ENCODE measurements at places on chromosomes 5 and 9. TPM values are rescaled to one million over a fixed set of nuclear protein-coding genes. Genes with fewer than 3 reads are reported as not detected.

DNA sequence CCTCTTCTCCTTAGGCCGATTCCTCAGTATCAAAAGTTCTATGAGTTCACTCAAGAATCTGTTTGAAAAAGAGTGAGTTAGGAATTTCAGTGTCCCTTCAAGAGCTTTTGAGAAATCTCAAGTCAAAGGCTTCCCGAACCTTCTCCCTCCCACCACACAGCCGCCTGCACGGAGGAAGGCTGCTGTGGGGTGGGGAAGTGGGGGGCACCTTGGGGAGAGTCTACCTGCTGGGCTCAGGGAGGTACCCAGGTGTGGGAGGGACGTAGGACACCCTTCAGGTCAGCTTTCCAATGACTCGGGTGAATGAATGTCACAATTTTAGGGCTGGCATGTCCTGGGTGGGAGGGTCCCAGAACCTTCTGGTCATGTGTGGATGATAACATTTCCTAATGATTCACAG lies 17.5 kb downstream of the CXCL14 start:
- DNase-seq: no peak

GRCh38 chr5:167578977-167579692 lies 712.3 kb upstream of the WWC1 start:
- no peak for DNase-seq

DNA sequence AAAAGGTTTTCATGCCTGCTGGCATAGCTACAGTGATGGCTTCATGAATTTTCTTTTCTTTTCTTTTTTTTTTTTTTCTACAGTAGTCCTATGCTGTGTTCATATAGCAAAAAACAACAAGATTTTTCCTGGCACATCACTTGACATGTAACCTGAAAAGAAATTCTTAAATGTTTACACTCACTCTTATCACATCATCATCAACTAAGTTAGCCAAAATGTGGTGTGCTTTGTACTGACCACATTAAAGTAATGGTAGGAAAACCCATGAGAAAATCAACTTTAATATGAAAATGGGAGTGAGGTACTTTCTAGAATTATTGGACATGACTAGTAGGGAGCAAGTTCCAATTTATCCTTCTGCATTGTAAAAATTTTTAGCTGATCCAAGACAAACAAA lies 146.7 kb downstream of the SSBP2 start:
- no peak for DNase-seq

TMEM252 gene
- total RNA-seq: not detected

LCN6 gene
- 4.5 TPM for total RNA-seq

- no peak for DNase-seq
Measured at GRCh38 chr9:12798066-12798770, 23.4 kb downstream of the LURAP1L start.

GRCh38 chr9:12464400-12464799 lies 228.8 kb upstream of the TYRP1 start:
- DNase-seq: no peak

- DNase-seq: no peak
Measured at GRCh38 chr5:131682826-131683225, 47.8 kb upstream of the RAPGEF6 start.

HTR4 gene
- 0.70 TPM for total RNA-seq

- no peak for DNase-seq
Measured at GRCh38 chr5:178193251-178193809, 6.2 kb upstream of the GMCL2 start.

SPINK13 gene
- not detected for total RNA-seq

GRCh38 chr5:141524604-141525597 lies 36.0 kb downstream of the PCDHGC5 start:
- DNase-seq: peak; percentile 90

DNA sequence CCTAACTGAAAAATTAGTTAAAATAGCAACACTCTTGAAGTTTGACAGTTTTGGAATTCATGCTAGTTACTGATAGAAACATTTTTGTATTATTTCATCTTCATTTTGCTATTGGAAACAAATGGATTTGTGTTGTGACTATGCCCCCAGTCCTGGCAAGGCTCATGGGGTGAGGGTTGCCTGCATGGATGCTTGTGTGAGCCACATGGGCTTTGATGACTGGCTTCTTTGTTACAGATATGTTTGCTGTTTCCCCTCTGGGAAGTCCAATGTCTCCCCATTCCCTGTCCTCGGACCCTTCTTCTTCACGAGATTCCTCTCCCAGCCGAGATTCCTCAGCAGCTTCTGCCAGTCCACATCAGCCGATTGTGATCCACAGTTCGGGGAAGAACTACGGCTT lies 44.2 kb downstream of the CD180 start:
- no peak for DNase-seq

DNA sequence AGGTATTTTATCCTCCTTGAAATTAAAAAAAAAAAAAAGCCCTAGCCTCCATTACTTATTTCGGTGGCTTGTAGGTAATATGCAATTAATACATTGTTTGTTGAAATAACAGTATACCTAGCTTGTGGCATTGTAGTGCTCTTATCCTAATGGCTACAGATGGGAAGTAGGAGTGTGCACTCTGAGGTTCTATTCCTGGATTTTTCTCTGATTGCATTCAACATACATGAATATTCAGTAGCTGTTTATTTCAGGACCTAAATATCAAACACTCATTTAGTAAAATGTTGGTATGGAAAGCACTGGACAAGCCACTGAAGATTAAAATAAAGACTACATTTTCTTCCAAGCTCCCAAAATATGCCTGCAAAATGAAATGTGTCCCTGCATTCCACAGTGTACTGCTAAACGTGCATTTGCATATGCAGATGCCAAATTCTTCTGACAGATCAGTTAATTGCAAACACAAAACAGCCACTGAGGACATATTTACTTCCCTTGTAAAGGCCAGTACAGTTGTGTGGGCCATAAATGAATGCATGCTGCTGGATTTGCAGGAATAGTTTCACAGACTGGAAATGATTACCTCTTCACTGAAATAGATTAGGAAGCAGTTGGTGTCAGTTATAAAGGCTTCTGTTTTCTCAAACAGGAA lies 826.1 kb downstream of the PRELID2 start:
- DNase-seq: no peak

GRCh38 chr5:160701403-160701802 lies 150.6 kb downstream of the ATP10B start:
- no peak for DNase-seq

DNA sequence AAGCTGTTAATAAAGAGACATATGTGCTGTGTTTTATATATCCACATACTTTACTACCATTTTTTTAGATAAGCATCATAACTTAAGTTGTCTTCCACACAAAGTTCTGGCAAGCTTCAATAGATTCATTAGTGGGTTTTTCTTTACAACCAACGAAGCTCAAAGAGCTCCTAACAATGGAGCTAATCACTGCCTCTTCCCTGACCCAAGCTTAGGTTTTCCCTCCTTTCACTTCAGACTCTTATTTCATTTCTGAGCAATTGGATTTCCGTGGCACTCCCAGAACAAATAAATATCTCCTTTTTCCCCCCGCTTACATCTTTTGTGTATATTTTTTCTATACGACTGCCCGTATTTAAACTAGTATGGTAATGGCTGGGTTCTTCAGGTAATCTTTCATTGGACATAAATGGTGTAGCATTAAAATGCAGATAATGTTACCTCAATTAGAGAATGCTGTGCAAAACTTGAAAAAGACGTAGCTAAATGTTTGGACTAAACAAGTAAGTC lies 275.5 kb upstream of the TMEM161B start:
- DNase-seq: no peak

- no peak for DNase-seq
Measured at GRCh38 chr9:100167915-100168654, 69.0 kb downstream of the INVS start.

GRCh38 chr5:14893381-14893780 lies 21.8 kb upstream of the ANKH start:
- DNase-seq: no peak

PCDHA6 gene
- total RNA-seq: 0.11 TPM

GRCh38 chr9:85248514-85249312 lies 493.0 kb downstream of the AGTPBP1 start:
- no peak for DNase-seq

DNA sequence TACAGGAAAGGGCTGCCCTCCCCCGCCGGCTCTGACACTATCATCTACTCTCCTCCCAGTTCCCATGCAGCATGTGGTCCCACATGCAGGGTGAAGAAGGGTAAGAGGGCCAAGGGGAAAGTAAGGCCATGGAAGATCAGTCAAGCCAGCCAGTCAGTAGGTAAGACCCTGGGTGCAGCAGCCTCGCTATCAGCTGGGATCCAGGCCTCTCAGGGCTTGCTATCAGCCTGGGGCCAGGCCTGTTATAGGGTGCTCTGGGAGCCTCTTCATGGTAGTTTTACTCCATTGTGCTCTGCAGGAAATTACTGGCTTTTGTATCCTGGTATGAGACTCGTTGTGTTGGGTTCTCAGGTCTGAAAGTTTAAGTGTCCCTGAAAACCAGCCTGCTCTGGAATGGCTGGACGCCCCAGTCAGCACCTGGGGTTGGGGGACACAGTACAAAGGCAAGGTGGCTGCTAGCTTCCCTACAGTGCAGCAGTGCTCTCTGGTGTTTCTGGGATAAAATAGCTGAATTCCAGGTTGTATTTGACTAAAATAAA lies 21.4 kb downstream of the SLC22A4 start:
- DNase-seq: no peak

GRCh38 chr9:110126986-110127864 lies 80.7 kb downstream of the C9orf152 start:
- DNase-seq: peak; percentile 90

- DNase-seq: no peak
Measured at GRCh38 chr5:2536632-2537377, 214.7 kb downstream of the IRX2 start.

CA9 gene
- total RNA-seq: 0.48 TPM

- no peak for DNase-seq
Measured at GRCh38 chr5:83914662-83915418, 194.2 kb upstream of the HAPLN1 start.

PAEP gene
- not detected for total RNA-seq

SLC44A1 gene
- 22.6 TPM for total RNA-seq

GRCh38 chr5:127083711-127084110 lies 10.4 kb upstream of the C5orf63 start:
- no peak for DNase-seq

PCDHA7 gene
- total RNA-seq: not detected

GRCh38 chr5:72387985-72388384 lies 67.8 kb downstream of the PTCD2 start:
- DNase-seq: no peak

- DNase-seq: no peak
Measured at GRCh38 chr5:172724242-172725183, 46.5 kb downstream of the DUSP1 start.

IL4 gene
- total RNA-seq: not detected

DNAH5 gene
- total RNA-seq: 0.35 TPM

DNA sequence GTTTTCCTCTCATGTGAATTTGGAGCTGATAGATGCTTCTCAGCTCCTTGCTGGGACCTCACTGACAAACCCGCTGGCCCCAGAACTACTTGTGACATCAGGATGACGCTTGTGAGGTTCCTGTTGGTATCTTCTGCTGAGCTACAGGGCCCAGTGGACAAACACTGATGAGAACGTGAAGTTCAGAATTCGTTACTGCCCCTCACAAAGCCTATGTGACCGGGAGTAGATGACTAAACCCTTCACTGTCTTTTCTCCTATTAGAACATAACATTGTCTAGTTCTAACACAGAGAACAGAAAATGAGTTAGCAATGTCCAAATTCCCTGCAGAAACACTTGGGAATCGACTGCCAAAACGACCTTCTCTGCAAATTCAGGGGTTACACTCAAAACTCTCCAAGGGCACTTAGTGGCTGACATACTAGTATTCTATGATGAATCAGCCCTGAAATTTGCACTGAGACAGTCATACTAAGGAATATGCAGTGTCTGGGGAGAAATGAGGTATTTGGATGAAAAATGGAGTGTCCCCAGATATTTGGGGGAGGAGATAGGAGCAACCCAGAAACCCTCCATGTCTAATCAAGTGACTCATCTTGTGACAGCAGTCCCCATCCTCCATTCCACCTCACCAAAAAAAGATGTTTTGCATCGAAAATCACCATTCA lies 143.2 kb upstream of the TRIM32 start:
- DNase-seq: no peak

DNA sequence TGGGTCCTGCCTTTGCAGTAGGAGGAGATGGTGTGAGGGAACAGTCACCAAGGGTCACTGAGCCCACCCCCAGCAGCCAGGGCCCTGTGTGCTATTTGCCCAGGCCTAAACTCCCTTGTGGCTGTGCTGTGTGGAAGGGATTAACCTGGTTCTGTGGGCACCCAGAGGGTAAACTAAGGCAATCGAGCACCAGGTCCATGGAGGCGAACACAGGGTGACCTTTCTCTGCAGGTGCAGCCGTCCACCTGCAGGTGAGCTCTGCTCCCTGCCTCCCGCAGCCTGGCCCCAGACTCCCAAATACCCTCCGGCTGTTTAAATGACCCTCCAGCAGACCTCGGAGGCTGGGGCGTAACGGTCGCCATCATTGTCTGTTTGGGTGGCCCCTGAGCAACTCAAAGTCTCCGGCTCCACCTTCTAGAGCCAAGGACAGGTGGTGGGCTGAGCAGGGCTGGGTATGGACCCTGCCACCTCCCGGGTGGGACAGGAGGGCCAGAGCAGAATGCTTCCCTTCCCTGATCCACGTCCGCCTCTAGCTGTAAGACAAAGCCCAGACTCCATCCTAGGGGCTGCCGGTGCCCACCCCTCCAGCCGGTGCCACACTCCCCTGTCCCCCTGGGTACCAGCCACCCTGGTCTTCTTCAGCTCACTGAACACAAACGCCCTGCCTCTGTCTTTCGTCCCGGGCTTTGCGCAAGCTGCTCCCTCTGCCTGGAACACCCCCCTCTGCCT lies 34.1 kb upstream of the FIBCD1 start:
- no peak for DNase-seq

CLINT1 gene
- 53.0 TPM for total RNA-seq

DNA sequence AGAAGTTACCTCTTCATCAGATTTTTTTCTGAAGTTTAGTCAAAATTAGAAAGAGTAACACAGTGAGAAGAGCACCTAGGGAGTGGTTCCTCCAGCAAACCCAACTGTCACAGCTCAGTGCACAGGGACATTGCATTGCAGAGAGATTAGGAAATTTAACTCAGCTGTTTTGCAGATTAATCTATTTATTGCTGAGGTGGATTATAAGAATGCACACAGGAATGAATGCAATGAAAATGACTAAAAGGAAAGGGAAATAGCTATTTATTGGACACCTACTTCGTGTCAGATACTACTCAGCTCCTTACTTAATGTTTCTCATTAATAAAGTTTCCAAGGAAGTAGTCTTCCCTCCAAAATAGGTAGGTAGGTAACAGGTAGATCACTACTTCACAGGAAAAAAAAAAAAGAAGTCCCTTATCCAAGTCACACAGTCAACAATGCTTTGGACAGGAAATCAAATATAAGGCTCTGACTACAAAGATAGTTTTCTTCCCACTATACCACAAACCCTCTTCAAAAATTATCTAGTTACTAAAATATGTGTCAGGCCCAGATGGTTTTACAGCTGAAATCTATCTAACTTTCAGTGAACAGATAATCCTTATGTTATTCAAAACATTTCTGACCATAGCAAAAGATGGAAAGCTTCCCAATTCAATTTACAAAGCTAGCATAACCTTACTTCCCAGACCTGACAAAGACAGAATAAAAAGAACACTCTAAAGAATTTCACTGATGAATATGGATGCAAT lies 442.2 kb upstream of the MPDZ start:
- DNase-seq: no peak

- no peak for DNase-seq
Measured at GRCh38 chr9:83475741-83476140, 62.5 kb downstream of the FRMD3 start.

KCNT1 gene
- 1.2 TPM for total RNA-seq

- no peak for DNase-seq
Measured at GRCh38 chr5:159475026-159475425, 144.7 kb upstream of the IL12B start.

All from cardiac septum (tissue), 1 donor.